ENCODE measurements at places on chromosomes 7 and 10. TPM values are rescaled to one million over a fixed set of nuclear protein-coding genes. Genes with fewer than 3 reads are reported as not detected.

The ZNF777 gene
- total RNA-seq = 8.0 TPM

The UPK3B gene
- total RNA-seq = 0.48 TPM

The TMEM236 gene
- 0.75 TPM for total RNA-seq

The ADRA2A gene
- 0.74 TPM for total RNA-seq

The LAMTOR4 gene
- 99.0 TPM for total RNA-seq

The ZKSCAN1 gene
- 39.7 TPM for total RNA-seq

The UCMA gene
- not detected for total RNA-seq

The HOXA4 gene
- 2.2 TPM for total RNA-seq

The IFRD1 gene
- total RNA-seq = 27.9 TPM

The PPP1R3A gene
- 82.0 TPM for total RNA-seq

The MMP21 gene
- total RNA-seq = 1.4 TPM

The C7orf33 gene
- not detected for total RNA-seq

The CC2D2B gene
- total RNA-seq = 1.7 TPM

The SPDYE2B gene
- total RNA-seq = not detected

The CCL24 gene
- not detected for total RNA-seq

The EPO gene
- not detected for total RNA-seq

The AKR1C8 gene
- total RNA-seq = 0.63 TPM

The PDGFA gene
- total RNA-seq = 33.0 TPM

The TMEM176B gene
- 344 TPM for total RNA-seq

The PITX3 gene
- 0.82 TPM for total RNA-seq

Data from right cardiac atrium (tissue), 5 donors.